ENCODE measurements at places on chromosomes 2 and 18.
A peak's percentile ranks its signal among the peaks of the same experiment; 100 is the strongest.

GRCh38 chr2:20443276-20443920, 3.5 kb upstream of the RHOB start:
- peak; percentile 84 for DNase-seq
- peak overlapping the region; percentile 72 for H3K27ac ChIP-seq
- peaks cover 7% of the 10 kb centered on the region for H3K36me3 ChIP-seq
- no peak overlapping the region for H3K4me3 ChIP-seq

GRCh38 chr18:3297025-3297984, 35.4 kb downstream of the MYL12B start:
- H3K4me3 ChIP-seq, result peak overlapping the region; percentile 53
- no peaks in the 10 kb centered on the region for H3K27me3 ChIP-seq
- H3K4me1 ChIP-seq, result peaks cover 4% of the 10 kb centered on the region
- H3K27ac ChIP-seq, result peak overlapping the region; percentile 73

- H3K27ac ChIP-seq, result no peak overlapping the region
- H3K27me3 ChIP-seq, result no peaks in the 10 kb centered on the region
- H3K36me3 ChIP-seq, result no peaks in the 10 kb centered on the region
- no peaks in the 10 kb centered on the region for H3K4me1 ChIP-seq
- H3K4me3 ChIP-seq, result no peak overlapping the region
- no peak for DNase-seq
Observed at GRCh38 chr2:191038241-191038725, 24.3 kb upstream of the STAT1 start.

GRCh38 chr2:12032398-12032797, 286.0 kb downstream of the LPIN1 start:
- no peak overlapping the region for H3K27ac ChIP-seq
- H3K4me3 ChIP-seq, result no peak overlapping the region
- no peaks in the 10 kb centered on the region for H3K36me3 ChIP-seq
- no peaks in the 10 kb centered on the region for H3K27me3 ChIP-seq
- no peak for DNase-seq

GRCh38 chr18:9539283-9539682, 64.0 kb downstream of the RALBP1 start:
- H3K4me1 ChIP-seq, result no peaks in the 10 kb centered on the region
- DNase-seq, result no peak
- peaks cover 23% of the 10 kb centered on the region for H3K36me3 ChIP-seq

DNA sequence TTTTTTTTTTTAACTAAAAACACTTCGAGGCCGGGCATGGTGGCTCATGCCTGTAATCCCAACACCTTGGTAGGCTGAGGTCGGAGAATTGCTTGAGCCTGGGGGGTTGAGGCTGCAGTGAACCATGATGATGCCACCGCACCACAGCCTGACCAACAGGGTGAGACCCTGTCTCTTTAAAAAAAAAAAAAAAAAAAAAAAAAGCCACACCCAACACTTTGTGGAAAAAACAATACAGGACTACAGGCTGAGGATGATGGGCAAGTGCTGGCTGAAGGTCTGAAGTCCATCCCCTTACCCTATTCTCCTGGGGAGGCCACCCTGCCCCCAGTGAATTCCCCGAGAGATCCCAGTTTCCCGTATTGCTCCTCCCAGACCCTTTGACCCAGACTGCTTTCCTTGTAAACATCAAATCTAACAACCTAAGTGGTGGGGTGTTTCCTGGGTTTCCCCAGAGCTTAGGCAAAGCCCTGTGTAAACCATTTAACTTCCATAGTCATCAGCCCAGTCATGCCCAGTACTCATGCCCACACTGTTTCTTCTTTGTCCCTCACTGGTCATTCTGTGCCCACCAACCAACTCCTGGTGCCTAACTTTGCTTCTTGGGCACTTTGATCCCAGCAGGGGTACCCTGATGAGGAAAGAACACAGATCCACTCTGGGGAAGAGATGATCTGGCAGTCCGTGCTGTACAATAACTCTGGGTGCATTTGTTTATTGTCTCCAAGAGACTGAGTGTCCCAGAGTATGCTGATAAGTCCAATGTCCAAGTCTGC, 5.8 kb upstream of the TMEM37 start:
- no peaks in the 10 kb centered on the region for H3K36me3 ChIP-seq
- DNase-seq, result no peak
- no peak overlapping the region for H3K27ac ChIP-seq

DNA sequence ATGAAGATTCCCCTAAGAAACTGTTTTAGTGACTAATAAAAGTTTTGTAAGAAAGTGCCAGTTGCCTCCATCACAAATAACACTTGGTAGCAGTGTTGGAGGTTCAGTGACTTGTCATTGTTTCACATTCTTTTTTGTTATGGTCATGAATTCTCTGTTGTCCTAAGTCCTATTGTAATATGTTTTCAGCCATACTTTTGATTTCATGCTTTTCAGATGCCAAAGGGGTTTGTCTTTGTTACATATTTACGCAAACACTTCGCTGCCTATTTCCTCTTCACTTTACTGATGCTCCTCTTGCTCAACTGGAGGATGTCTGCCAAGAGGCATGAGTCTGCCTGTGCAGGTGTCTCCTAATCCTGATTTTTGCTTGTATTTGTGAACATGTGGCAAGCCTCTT, 66.6 kb downstream of the PHLPP1 start:
- peaks cover 7% of the 10 kb centered on the region for H3K4me1 ChIP-seq
- no peak for DNase-seq
- no peaks in the 10 kb centered on the region for H3K27me3 ChIP-seq
- no peak overlapping the region for H3K27ac ChIP-seq

DNA sequence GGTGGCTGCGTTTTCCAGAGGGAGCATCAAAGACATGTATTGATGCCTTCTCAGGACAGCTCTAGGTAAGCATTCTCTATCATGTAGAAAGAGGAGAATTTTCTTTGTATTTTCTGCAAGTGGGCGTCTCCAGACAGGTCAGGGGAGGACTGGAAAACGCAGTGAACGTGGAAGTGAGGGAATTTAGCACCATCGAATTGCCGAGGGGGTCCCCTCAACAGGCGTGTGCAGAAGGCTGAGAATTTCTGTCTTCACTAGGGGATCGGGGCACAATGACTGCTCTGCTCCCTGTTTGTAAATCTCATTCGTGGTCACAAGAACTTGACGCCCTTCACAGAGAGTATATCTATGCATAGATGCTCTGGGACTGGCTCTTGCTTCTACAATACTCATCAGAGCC, 5.0 kb upstream of the NTSR2 start:
- no peak for DNase-seq
- no peak overlapping the region for H3K27ac ChIP-seq
- H3K4me1 ChIP-seq, result no peaks in the 10 kb centered on the region
- H3K4me3 ChIP-seq, result no peak overlapping the region
- peaks cover 27% of the 10 kb centered on the region for H3K27me3 ChIP-seq

GRCh38 chr18:36217348-36217747, 30.1 kb downstream of the MOCOS start:
- no peaks in the 10 kb centered on the region for H3K27me3 ChIP-seq
- no peak for DNase-seq
- H3K36me3 ChIP-seq, result no peaks in the 10 kb centered on the region
- H3K4me1 ChIP-seq, result no peaks in the 10 kb centered on the region

DNA sequence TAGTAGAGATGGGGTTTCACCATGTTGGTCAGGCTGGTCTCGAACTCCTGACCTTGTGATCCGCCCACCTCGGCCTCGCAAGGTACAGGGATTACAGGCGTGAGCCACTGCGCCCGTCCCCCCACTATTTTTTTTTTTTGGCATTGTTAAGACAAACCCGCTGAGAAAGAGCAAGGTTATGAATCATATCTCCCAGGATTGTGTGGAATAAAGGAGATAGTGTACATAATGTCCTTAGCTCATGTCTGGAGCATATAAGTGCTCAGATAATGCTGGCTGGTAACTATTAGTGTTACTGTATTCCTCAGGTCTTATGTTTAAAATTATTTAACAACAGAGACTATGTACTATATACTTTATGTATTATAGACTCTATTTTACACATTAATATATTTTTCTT, 36.0 kb downstream of the TTC27 start:
- DNase-seq, result no peak
- no peak overlapping the region for H3K27ac ChIP-seq
- H3K36me3 ChIP-seq, result peaks cover 4% of the 10 kb centered on the region

DNA sequence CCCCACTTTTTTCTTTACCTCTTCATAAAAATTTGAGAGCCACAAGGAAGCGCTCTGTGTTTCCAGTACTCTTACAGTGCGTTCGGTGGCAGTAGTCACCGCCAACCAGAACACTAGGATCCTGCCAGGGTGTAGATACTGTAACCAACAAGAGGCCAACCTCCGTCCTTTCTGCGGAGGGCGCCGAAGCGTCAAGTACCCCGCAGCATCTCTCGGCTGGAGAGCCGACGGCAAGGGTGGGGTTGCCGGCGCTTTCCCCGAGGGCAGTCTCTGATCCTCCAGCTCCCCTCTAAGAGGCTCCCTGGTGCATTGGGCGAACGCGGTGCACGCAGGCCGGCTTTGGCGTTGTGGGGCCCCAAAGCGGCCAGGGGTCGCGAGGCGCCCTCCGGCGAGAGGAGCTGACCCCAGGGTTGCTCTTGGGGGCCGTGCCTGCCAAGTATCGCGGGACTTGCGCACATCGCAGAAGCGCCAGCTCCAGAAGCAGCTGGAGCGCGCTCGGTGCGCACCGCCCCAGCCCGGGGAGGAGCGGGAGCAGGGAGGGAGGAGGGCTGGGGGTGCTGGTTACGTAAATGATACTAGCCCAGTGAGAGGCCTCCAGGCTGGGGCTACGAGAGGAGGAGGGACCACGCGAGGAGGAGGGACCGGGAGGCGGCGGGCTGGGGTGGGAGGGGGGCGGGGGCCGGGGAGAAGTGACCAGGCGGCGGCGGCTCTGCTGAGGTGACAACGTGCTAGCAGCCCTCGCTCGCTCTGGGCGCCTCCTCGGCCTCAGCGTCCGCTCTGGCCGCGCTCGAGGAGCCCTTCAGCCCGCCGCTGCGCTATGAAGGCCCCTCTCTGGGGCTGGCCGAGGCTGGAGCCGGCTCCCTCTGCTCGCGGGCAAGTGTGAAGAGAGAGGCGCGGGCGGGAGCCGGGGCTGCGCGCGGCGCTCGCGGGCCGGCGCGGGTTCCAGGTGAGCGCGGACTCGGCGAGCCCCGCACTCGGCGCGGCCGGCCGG, at the start of gene GALNT13:
GALNT13 (plus strand) TSS at position 692 of the 991 bp plus-strand sequence.
- peak; percentile 89 for DNase-seq
- H3K27me3 ChIP-seq, result peaks cover 3% of the 10 kb centered on the region
- peak within 1 kb of the TSS; percentile 32 for H3K4me3 ChIP-seq

DNA sequence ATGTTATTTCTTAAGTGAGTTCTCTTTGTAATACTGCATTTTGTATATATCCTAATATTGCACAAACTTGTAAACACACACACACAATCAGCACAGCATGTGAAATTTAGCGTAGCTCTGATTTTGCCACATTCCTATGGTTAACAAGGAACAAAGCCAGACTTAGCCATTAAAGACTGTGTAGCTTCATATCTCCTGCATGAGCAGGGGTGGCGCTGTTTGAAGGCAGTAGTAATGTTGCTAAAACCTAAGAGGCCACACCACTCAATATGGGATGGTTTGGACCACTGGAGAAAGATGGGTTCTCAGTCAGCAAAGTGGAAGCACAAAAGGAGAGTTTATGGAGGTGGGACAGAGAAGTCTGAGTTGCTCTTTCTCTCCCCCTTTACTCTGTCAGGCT, 61.1 kb upstream of the RND3 start:
- no peak overlapping the region for H3K27ac ChIP-seq
- no peak overlapping the region for H3K4me3 ChIP-seq
- no peak for DNase-seq
- H3K36me3 ChIP-seq, result no peaks in the 10 kb centered on the region

DNA sequence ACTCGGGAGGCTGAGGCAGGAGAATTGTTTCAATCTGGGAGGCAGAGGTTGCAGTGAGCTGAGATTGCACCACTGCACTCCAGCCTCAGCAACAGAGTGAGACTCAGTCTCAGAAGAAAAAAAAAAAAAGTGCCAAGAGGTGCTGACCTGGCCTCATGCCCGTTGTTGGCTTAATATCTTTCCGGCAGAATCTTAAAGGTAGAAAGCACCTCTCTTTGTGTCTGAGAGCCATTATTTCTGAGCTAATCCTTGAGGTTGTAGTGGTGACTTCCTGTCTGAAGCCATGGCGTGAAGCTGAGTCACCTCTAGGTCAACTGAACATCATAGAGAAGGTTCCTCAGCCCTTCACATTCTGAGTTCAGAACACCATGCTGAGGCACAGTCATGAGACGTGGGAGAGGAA, 60.4 kb downstream of the WDSUB1 start:
- H3K4me1 ChIP-seq, result peaks cover 23% of the 10 kb centered on the region
- H3K27me3 ChIP-seq, result no peaks in the 10 kb centered on the region
- H3K36me3 ChIP-seq, result peaks cover 12% of the 10 kb centered on the region
- H3K4me3 ChIP-seq, result no peak overlapping the region
- DNase-seq, result peak; percentile 37
- peak overlapping the region; percentile 67 for H3K27ac ChIP-seq

DNA sequence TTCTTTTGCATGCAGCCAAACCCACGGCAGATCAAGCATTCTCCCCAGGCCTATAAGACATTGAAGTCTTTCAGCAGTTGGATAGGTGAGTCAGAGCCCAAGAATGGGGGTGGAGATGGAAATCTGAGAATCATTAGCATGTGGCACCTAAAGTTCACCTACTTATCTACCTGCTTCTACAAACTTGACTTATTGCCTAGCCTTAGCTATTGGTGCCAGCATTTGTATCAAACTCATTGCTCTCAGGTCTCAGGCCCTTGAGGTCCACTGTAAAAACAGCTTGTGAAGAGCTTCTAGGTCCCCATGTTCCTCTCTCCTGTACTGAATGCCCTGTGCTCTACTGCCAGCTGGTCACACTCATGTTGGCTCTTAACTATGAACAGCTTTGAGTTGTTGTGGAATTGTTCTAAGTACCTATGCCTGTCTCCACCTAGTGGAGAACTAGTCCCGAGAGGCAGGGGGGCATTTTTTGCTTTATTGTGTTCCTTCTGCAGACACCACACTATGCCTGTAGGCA, 278.4 kb upstream of the SPRED2 start:
- H3K4me3 ChIP-seq, result no peak overlapping the region
- no peaks in the 10 kb centered on the region for H3K36me3 ChIP-seq
- peaks cover 2% of the 10 kb centered on the region for H3K4me1 ChIP-seq
- H3K27me3 ChIP-seq, result no peaks in the 10 kb centered on the region
- no peak for DNase-seq

DNA sequence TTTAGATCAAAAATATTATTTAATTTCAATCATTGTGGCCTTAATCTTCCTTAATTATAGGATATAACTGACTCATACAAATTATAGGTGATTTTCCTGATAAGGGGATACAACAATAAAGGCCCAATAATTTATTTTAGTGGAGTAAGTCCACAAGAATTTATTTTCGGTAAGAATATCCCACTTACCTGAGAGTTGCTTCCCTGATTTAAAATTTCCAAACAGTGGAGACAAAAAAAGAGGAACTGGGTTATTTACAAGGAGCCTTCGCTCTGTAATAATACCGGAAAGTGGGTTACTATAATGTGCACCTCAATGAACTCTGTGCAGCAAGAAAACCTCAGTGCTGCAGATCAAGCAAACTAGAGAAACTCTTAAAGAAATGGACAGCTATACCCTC, 42.2 kb downstream of the FEZ2 start:
- peaks cover 12% of the 10 kb centered on the region for H3K36me3 ChIP-seq
- H3K27ac ChIP-seq, result no peak overlapping the region
- H3K4me3 ChIP-seq, result no peak overlapping the region
- no peak for DNase-seq
